ENCODE measurements at places on chromosomes 12 and 14.

GRCh38 chr14:75196468-75196867 lies 20.1 kb upstream of the TMED10 start:
- no peak for DNase-seq

DNA sequence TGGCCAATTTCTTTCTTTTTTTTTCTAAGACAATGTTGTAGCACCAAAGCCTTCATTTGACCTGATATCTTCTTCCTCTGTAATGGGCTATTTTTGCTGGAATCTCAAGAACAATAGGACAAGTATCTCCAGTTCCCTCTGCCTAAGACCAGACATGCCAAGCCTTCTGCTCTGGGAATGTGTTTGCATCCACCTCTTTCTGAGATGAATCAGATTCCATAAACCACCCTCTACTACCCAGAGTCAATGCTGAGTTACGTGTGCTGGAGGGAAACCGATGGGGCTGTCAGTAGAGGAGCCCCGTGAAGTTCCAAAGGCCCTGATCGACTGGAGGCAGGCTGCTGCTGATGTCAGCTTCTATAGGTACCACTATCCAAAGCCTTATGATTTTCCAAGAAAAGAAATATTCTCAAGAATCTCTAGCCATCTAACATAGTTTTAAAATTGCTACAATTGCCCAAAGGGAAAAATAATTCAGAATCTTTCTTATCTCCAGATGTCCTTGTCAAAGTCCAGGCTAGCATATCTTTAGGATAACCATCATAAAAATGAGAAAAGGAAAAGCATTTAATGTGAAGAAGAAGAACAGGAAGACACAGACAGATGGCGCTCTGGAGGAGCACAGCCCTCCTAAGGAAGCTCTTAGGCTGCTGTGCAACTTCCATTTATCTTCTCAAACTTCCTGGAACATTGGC lies 101.9 kb downstream of the SLC8A3 start:
- DNase-seq: no peak

DNA sequence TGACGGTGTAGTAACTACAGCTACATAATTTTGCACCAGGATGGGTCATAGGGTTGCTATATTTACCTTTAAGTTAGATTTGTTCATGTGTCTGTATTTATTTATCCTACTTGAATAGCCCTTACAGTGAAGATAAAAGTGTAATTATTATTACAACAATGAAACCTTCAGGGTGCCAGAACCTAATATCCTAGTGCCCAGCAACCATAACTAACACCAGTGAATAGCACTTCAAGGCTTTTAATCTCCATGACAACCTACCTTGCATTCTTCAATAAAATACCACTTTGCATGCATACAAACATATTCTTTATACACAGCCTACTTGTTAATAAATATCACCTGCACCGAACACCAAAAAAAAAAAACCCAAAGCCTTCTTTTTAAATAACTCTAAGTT lies 58.7 kb upstream of the G2E3 start:
- no peak for DNase-seq

DNA sequence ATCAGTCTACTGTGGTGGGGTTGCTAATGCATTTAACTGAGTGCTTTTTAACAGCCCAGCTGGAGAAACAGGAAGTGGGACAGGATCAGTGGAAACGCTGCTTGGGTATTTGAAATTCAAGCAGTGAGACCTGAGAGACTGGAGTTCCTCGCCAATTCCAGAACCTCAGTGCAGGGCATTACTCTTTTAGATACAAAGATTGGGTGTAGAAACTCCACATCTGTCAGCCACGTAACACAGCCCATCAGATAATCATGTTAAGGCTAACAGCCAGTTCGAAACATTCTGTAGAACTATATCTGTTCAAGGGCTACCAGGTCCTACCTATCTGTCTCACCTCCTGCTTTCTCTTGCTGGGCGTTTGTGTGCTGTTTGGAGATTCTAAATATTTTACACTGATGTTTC lies 45.5 kb downstream of the RAD52 start:
- no peak for DNase-seq

GRCh38 chr14:63578300-63578699 lies 35.1 kb upstream of the PPP2R5E start:
- no peak for DNase-seq

- DNase-seq: no peak
These were observed 191.9 kb upstream of the DIO3 start for GRCh38 chr14:101369194-101369915.

GRCh38 chr14:88032373-88032772 lies 27.4 kb downstream of the GPR65 start:
- DNase-seq: no peak

- DNase-seq: no peak
These were observed 156.6 kb downstream of the DAD1 start for GRCh38 chr14:22432348-22432976.

DNA sequence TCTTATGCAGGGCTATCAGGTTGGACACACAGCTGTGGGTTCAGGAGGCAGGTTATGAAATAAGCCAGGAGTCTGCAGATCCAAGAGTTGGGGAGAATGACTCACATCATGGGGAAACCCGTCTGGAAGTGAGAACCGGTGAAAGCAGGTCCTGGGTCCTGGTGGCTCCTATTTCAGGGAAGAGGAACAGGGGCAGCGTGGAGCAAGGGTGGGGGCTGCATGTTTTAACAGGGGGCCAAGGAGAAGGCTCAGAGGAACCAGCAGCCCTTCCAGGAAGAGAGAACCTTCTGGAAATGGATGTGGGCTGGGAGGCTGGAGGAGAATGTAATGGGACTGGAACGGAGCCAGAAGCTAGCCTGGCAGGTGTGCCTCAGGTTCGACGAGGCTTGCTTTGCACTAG lies 7.8 kb upstream of the KRT74 start:
- DNase-seq: no peak

DNA sequence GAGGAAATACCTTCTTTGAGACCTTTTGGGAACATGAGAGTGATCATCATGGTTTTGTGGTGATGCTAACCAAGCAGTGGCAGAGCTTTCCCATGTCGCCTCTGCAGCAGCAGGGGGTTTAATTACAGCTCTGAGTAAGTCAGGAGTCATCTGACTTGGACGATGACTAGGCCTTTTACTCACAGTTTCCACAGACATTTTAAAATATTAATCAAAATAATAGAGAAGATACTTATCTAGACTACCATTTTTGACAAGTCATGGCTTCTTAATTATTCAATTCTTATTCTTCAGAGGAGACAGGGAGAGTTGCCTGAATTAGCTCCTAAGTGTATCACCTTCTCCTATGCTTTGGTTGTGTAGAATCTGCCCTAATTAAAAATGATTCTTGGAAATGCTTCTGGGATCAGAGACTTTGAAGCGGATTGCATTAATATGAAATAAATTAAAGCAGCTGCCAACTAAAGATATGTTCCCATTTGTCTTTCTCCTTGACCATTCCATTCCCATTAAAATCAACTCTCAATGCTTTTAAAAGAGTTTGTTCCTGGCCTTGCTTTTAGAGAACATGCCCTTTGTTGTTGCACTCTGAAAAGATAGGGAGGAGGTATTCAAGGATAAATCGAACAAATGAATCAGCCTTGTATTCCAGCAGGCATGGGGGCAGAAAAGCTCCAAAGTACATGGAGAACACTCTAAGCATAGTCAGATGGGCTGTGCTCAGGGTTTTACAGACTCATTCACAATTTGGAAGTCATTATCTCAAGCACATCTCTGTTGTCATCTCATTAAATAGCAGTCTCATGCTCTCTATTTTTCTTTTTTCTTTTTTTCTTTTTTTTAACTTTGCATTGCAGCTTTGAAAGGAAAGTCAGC lies 7.7 kb upstream of the IFNG-AS1 start:
- DNase-seq: no peak

GRCh38 chr14:65180725-65181025 lies 78.4 kb upstream of the MAX start:
- DNase-seq: no peak

- no peak for DNase-seq
These were observed 191.7 kb downstream of the RASSF9 start for GRCh38 chr12:85644508-85644907.

GRCh38 chr14:59619061-59619460 lies 42.4 kb upstream of the CCDC175 start:
- DNase-seq: no peak

GRCh38 chr12:28583701-28584261 lies 393.5 kb downstream of the CCDC91 start:
- no peak for DNase-seq

GRCh38 chr14:90509403-90509802 lies 112.6 kb downstream of the CALM1 start:
- DNase-seq: no peak

GRCh38 chr14:75667099-75667765 lies 6.2 kb downstream of the TTLL5 start:
- no peak for DNase-seq

GRCh38 chr12:23945249-23945648 lies 4.2 kb downstream of the SOX5 start:
- DNase-seq: no peak

DNA sequence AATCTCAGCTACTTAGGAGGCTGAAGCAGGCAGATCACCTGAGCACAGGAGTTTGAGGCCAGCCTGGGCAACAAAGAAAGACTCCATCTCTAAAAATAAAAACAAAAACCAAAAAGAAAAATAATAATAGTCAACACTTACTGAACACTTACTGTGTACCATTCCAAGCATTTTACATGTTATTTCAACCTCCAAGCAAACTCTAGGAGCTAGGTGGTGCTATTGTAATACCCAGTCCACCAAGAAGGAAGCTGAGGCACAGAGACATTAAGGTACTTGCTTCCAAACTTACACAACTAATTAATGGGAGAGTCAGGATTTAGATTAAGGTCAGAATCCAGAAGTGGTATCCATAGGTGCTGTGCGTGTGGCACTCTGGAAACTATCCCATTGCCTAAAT lies 13.7 kb upstream of the OR6J1 start:
- DNase-seq: no peak

DNA sequence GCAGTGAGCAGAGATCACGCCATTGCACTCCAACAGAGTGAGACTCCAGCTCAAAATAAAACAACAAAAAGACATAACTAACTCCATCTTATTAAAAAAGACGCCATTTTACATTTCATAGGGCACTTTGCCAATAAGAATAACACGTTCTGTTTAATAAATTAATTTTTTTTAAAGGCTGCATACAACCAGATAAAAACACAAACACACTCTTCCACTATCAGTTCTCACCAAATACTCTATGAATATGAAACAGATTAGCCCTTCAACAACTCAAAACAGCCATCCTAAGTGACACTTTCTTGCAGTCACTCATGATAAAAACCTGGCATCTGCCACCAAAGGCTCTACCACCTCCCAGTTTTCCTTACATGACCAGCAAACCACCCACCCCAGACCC lies 16.1 kb downstream of the AICDA start:
- peak; percentile 1 for DNase-seq

DNA sequence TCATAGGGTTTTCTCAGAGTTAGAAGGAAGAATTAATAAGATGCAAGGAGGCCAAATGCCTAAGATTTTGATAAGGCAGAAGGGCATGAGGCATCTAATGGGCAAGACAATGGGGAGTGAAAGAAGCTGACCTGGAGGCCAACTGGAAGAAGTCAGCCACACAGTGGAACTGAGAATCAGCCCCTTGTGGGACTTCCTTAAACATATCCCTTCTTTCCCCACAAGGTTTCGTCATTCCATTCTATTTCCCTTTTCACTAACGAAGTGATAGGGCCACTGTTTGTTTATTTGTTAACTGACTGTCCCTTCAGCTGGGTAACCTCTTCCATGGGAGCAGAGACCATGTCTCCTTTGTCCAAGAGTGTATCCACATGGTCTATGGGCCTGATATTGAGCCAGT lies 86.2 kb downstream of the HELB start:
- DNase-seq: no peak

- no peak for DNase-seq
These were observed 172.2 kb upstream of the PRICKLE1 start for GRCh38 chr12:42761601-42762350.

DNA sequence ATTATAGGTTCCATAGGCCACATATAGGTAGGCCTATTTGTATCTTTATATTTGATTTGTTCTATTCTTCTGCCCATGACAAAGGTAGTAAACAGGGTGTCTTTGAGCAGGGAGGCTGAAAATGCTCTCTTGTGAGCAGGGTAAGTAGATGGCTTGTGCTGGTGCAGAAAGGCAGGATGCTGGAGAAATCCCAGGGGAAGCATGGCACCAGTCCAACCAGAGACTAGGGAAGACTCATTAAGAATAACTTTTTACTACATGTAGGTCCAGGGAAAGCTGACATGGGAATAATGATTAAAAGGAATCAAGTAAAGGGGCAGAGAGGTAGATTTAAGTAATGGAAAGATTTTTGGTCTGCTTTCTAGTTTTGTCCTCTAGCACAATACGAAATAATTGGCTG lies 245.0 kb downstream of the RGS6 start:
- DNase-seq: no peak

GRCh38 chr12:108839018-108839889 lies 18.1 kb downstream of the SSH1 start:
- no peak for DNase-seq

DNA sequence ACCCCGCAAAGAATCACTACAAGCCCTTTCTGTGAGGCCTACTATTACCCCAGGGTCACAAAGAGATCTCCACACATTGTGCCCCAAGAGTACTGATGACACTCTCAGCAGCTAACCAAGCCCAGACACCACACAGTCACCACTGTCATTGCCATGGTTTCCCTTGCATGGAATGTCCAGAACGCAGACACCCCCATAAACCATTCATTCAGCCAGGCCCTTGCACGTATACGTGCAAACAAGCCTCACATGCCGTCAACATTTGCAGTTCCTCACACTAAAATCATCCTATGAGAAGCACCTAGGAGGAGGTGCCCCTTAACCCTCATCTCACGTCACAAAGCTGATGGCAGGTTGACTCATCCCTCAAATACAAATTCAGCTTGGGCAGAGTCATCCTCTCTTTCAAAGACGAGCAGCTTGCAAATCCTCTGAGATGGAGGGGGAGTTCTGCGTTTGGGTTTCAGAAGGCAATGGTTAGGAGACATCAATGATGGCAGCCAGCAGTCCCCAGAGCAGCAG lies 17.1 kb upstream of the KRT77 start:
- DNase-seq: no peak

- DNase-seq: no peak
These were observed 29.9 kb downstream of the SLC41A2 start for GRCh38 chr12:104928036-104928745.

DNA sequence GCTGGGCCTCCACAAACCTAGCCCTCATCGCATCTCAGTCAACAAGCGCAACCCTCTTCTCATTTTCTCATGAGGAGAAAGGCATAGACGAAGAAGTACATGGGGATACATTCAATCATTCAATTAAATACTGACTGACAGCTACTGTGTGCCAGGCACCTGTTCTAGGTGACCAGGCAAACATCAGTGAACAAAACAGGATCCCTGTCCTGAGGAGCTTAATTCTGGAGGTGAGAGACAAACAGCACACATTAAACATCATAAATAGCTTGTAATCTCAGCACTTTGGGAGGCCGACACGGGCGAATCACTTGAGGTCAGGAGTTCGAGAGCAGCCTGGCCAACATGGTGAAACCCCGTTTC lies 362 bp upstream of the ACYP1 start:
- DNase-seq: no peak

DNA sequence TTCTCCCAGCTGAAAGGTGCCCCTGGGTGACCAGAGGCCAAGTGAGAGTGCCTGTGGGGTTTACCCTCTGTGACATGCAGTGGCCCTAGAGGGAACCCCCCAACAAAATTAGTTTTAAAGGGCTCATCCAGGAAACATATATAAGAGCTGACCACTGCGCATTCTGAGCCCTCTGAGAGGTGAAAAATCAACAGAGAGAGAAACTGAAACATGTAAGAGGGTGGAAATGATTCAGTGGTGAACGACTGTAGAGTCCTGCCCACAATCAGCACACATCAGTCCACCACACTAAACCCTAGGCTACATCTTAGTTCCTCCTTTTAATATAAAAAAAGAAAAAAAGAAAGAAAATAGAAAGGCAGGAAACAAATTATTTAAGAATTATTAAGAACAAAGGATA lies 21.0 kb upstream of the ACSM4 start:
- DNase-seq: no peak
